ENCODE measurements at places on chromosomes 3 and 15.
A peak's percentile ranks its signal among the peaks of the same experiment; 100 is the strongest.

DNA sequence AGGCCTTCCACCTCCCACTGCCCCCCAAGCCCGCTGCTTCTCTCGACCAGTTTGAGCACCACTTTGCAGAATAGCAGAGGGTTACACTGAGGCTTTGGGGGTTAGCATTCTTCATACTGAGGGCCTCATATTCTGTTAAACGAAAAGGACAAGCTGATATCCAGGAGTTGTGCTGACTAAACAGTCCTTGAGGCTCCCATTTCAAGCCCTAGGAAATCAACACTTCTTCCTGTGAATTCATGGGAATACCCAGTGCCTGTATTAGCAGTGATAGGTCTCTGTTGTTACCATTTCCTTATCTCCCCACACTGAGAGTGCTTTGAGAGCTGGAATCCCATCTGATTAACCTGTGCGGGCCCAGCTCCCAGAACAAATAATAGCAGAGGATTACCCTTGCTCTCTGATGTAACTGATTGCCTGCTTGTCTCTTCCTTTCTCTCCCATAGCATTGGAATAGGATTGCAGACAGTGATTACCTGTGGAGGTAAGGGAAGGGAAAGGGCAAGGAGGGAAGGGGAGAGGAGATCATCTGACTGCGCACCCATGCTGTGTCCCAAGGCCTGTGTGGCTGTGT lies 930 bp downstream of the FBXW12 start:
- no peak for DNase-seq

DNA sequence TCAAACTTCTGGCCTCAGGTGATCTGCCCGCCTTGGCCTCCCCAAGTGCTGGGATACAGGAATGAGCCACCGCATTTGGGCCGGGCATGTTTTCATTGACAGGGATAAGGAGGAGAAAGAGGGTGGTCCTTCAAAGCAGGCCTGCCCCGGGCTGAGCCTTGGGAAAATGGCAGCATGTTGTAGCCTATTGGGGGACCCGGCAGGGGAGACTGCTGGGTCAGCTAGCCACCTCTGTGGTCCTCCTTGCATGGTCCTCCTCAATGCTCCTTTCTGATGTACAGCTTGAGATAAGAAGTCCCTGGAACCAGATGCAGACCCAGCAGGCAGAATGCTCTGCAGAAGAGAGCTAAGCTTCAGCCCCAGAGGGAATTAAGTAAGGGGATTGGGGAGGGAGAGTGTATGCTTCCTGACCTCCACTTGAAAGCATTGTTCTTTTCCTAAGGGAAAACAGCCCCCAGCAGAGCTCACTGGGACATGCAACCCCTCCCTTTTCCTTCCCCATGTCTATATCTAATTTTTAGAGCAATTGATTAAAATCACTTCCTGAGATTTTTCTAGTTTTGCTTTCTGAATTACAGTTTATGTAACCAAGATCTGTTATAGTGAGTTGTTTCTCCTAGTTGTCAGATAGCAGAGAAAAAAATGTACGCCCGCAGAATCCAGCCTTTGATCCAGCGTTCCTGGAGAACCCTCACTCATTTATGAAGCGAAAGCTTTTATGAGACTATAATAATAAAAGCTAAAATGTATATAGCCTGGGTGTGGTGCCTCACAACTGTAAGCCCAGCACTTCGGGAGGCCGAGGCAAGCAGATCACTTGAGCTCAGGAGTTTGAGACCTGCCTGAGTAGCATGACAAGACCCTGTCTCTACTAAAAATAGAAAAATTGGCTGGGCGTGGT lies 48.7 kb upstream of the VILL start:
- no peak for DNase-seq

DNA sequence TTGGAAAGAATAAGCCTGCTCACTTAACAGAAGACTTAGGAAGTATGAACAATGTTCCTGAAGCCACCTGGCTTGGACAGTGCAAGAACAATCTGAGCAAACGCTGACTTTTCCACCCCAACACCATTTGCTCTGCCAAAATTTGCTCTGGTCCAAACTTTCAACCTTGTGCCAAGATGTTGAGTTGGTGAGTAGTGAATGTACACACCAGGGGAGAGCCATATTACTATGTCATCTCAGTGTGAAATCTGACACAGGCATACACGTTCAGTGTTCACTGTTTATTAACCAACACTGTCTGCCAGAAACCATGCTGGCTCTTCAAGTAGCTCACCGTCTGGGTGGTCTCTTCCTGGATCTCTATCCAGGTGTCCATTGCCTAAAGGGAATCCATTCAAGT lies 152.9 kb upstream of the LPP start:
- peak; percentile 41 for DNase-seq

DNA sequence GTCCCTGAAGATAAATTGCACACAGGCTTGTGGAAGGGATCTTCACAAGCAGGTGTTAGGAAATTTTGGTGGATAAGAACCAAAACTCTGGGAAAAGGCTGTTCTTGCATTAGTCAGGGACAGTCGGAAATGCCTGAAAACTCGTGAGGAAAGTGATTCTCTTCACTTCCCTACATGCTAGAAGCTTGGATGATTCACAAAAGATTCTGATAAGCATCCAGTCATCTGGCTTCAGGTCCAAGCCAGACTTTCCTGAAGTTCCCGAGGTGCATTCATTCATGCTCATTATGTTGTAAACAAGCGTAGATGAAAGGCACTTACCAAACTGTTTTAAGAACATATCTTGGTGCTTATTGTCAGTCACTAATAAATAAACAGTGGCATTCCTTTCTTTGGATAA lies 1028.7 kb downstream of the NTRK3 start:
- no peak for DNase-seq

GRCh38 chr3:23711916-23712494 lies 93.8 kb upstream of the UBE2E1 start:
- DNase-seq: no peak

GRCh38 chr3:51721062-51721745 lies 14.3 kb downstream of the GRM2 start:
- no peak for DNase-seq

DNA sequence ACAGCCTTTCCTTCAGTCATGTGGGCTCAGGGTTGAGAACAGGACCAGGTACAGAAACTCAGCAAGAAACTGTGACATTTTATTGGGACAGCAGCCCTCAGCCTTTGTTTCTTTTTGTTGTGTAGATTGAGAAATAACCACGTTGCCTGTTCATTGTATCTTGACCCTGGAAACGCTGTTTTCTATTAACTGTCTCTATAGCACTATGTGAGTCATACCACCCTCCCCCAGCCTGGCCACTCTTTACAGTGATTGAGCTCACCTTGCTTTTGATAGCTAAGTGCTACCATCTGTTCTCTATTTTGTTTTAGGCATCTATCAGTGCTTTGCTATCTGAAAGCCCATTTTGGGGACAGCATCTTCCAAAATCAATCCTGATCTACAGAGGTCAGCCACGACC lies 127.9 kb downstream of the CD47 start:
- peak; percentile 84 for DNase-seq

DNA sequence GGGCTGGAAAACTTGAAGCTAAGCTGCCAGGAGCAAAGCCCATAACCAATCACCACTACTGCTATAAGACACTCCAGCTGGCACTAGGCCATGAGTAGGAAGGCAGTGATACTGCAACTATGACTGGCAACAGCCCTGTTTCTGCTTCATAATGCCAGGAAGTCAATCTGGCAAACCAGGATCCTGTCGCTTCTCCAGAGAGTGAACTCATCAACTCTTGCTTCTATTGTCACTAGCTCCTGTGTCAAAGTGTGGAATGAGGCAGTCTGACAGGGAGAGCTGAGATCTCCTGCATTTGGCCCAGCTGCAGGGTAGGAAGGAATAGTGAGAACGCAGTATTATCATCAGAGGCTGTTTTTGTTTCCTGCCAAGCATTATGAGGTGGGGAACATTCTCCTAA lies 105.3 kb downstream of the CTNNB1 start:
- no peak for DNase-seq

GRCh38 chr3:128863560-128863959 lies 15.9 kb upstream of the ACAD9 start:
- DNase-seq: no peak

DNA sequence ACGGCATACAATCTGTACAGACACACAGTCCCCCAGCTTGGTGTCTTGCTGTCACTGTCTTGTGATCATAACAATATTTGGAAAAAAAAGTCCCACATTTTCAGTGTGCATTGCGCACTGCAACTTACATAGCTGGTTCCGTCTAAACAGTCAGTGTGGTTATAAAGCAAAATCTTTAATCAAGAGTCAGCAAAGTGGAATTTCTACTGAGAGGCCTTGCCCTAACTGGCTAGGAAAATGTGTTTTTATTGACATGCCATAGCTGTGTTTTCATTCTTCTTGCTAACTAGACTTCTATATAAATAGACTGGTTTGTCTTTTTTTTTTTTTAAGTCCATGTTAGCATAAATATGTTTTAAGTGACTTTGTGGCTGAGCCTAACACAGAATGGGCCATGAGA lies 174.8 kb downstream of the POLR2M start:
- no peak for DNase-seq

DNA sequence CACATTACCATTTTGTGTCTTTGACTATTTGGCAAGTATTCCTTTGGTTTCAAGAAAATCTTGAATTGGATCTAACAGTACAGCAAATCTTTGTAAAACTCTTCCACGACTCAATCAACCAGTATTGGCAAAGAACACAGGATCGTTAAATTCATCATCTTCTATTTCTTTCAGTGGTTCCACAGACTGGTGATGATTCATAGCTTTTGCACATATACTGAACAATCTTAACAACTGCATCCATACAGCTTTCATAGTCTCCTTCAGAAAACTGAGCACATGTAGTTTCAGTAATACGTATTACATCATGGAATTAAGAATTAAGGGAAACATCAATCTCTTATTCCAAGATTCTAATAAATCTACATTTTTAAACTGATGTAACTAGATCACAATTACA lies 91.6 kb upstream of the LIPC start:
- DNase-seq: peak; percentile 6

- DNase-seq: no peak
Observed at GRCh38 chr3:142915636-142916035, 26.8 kb upstream of the PCOLCE2 start.

GRCh38 chr3:16401273-16401672 lies 112.2 kb downstream of the RFTN1 start:
- DNase-seq: no peak

GRCh38 chr3:69129531-69129930 lies 7.1 kb upstream of the LMOD3 start:
- no peak for DNase-seq
